ENCODE measurements at places on chromosomes 16 and 17.

DNA sequence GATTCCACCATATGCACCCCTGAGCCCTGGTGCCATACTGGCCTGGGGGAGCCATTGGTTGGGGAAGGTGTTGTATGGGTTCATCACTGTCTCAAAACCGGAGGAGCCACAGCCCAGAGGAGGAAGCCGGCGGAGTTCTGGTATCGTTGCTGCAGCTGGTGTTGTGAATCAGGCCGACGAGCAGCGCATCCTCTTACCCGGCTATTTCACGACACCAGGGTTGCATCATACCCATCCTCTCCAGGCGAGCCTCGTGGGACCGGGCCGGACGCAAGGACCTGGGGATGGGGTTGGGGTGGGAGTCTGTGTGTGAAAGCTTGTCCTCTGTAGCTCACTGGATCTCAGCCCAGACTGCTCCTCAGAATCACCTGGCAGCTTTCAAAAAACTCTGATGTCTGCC is 6.6 kb upstream of the SLC12A3 start:
- no peak for DNase-seq

DNA sequence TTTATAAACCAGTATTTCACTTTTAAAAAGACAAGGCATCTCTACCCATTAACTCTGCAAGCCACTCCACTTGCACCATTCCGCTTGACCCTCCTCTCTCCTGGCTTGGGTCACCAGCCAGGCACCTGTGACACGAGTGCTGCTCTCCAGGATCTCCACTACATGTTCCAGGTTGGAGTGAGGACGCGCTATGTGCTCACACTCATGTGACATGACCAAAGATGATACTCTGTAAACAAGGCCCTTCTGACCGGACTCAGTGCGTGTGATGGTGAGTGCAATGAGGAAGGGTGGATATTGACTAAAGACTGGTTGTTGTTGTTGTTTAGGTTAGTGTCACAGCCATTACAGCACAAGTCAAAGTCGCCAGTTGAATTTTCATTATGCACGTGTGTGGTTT is 192.7 kb downstream of the MRTFB start:
- no peak for DNase-seq

GRCh38 chr16:48535831-48536613 is 74.0 kb downstream of the N4BP1 start:
- no peak for DNase-seq

DNA sequence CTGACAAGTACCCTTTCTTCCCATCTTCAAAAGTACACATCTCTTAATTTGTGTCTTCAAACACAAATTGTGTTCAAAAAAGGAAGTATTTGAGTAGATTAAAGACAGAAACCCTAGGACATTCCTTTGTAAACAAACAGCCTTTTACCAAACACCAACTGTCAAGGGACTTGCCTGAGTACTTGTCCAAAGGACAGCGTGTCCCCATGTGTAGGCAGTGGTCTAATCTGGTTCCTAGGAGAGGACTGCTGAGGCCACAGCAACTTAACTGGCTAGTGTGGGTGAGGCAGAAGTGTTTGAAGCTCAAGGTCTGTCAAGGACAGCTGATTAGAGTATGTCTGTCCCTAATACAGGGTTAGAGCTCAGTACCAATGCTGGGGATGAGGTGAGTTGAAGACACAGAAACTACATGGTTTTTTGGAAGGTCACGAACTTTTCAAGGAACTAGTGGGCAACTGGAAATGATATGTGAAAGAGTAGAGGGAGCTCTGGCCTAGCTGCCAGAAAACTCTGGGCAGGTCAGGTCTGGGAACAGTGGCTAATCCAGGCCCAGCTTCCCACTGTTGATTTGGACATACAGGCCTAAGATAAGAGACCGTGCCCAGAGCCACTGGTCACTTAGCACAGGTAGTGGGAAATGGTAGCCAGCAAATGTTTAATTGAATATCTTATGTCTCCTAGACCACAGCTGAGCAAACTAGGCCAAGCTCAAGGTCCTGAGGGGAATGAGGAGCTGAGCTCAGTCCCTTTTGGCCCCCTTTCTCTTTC is 10.1 kb downstream of the HMOX2 start:
- DNase-seq = no peak

GRCh38 chr17:51904379-51904778 is 254.1 kb downstream of the CA10 start:
- DNase-seq = no peak

GRCh38 chr17:14545156-14545906 is 244.4 kb downstream of the HS3ST3B1 start:
- no peak for DNase-seq

DNA sequence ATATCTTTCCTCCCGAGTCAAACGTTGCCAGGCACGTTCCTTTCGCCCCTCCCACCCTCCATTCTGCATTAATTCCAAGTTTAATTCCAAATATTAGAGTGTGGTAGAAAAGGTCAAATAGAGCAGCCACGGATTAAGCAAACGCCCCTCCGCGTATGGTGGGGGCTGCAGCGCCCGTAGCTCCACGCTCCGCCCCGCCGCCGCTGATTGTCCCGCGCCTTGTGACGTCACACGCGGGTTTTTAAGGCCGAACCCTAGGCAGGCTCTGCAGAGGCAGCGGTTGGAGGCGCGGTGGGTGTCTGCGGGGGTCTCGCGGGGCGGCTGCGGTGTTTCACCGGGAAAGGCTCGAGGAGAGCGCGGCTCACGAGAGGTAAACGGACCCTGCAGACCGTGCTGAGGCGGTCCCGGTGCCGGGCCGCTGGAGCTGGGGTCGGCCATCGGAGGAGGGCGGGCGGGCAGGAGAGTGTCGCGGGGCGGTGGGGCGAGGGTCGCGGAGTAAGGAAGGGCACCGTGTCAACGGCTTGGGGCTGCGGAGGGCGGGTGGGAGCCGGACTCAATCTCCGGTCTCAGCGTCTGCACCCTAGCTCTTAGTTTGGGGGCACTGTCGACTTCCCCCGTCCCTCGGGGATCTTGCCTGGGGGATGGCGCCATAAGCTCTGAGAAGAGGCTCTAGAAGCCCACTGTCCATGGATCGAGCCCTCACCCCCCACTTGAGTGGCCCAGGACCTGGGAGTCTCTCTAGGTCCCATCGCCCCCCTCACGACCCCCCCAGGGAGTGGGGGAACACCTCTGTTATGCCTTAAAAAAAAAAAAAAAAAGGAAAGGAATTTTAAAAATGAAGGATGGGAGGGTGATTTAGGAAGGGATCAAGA is at the start of gene ARL4D:
ARL4D (plus strand) TSS at position 270 of the 872 bp plus-strand sequence. CDS start 740 bp downstream, outside the sequence.
- DNase-seq = peak; percentile 77

GRCh38 chr17:77546772-77547241 is 406.0 kb downstream of the SEC14L1 start:
- no peak for DNase-seq

DNA sequence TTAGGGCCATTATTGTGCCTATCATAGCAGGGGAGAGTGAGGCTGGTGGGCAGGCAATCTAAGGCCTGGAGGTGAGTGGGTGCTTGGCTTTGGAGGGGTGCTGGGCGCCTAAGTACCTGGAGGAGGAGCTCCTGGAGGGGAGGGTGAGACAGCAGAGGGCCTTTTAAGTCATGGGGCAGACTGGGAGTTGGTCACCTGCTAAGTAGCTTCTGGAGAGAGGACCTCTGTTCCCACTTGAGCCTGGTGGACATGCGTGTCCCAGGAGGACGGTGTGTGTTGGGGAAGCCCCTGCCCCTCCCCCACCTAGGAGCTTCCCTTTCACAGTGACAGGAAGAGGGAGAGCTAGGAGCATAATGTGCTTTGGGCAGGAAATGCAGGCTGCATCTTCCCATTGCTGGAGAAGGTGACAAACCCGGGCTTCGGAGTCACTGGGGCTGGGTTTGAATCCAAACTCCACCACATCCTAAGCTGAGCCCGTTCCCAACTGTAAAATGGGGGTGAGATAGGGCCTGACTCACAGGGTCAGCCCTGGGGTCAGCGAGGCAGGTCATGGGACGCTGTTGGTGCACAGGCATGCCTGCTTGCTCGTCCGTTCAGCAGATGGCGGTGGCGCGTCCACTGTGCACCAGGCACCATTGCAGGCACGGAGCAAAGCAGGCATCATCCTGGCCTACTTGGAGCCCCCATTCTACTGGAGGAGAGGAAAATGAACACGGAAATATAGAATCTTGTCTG is 37.9 kb downstream of the CMIP start:
- DNase-seq = no peak

DNA sequence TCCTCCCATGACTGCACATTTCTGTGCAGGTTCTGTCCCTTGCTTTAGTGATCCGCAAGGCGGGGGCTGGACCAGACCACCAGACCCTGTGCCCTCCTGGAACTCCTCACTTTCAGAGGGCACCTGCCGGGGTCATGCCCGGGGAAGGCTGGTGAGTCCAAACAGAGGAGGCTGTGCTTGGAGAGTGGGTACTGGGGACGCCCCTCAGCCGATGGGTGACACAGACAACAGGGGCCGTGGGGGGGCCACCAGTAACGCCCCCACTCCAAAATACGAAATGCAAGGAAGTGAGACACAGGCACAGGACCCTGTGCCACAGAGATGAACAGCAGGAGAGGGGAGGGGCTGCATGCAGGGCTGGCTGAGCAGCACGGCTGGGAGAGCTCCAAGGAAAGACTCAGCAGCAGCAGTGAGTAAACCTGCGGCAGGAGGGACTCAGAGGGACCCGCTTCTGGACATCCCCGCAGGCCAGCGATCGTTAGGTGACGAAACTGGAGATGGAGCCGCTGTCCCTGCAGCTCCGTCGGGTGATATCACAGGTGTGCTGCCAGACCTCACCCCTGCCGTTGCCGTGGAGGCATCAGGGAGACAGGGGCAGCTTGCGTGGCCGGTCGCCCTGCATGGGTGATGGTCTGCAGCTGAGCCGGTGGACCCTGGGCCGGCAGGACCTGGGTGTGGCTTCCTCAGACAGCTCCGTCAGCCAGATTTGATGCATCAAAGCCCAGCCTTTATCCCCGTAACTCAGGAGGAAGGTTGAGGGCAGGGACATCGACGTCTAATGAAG is 71.2 kb upstream of the GNG13 start:
- no peak for DNase-seq

DNA sequence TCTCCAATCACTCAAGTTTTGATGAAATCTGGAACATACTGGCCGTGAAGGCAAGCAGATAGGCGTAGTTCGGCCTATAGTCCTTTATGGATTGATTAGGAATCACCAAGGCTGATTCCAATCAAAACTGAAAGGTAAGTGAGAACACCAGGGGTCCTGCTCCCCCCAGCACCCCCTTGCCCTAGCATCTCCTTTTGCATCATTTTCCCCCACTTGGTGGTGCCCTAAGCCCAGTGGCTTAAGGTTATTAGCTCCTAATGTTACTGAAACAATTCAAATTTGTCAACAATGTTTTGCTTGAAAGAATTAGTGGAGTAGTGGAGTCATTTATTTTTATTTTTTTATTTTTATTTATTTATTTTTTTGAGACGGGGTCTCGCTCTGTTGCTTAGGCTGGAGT is 4.9 kb downstream of the SLFN14 start:
- no peak for DNase-seq

DNA sequence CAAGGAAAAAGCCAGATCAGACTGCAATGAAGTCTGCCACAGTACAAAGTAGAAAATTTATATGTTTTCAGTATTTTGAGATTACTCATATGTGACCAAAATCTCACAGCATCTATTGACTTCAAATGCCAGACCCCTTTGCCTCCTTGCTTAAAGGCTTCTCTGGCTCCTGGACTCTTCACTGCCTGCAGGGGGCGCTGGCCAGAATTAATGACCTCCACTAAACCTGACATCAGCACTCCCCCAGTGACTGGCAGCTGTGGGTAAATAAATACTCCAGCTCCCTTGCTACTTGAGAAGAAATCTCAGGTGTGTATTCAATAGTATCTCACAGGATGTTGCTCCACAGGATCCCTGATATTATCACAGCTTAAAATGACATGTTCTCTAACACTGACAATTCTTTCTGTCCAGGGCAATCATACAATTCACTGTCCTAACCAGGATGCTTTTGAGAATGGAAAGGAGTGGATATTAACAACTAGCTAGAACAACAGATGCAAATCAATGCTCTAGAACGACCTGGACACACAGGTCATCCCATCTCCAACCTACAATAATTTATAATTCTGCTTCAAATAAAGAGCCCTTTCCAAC is 4.0 kb downstream of the BECN1 start:
- peak; percentile 60 for DNase-seq

DNA sequence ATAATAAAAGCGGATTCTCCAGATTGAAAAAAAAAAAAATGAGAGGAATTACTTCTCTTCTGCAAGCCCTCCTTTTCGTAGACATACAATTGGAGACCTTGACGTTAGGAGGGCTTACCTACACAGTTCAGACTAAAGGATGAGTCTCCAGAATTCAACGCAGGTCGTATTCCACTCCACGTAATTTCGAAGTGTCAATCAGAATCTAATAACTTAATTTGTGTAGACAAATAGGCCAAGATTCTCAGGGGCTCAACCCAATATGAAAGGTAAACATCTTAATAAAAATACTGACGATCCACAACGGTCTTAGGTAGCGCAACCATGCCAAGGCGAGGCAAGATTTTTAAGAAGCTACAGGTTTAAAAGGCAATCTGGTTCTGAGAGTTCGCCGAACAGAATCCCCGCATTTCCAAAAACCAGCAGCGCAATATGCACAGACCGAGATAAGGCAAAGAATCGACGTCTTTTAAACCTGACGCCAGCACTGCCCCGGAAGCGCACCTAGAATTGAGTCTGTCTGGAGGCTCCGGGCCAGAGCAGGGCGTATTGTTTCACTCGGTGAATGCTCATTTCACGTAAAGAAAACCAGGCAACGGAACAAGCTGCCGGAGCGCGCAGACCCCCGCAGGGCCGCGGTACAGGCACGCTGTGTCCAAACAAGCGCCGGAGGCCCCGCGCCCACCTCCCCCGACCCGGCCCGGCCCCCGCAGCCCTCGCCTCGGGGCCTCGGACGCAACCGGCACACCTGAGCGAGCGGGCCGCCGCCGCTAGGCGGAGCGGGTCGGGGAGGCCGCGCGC is 623 bp downstream of the MBTPS1 start:
- peak; percentile 35 for DNase-seq
